ENCODE measurements at places on chromosomes 4 and X.

DNA sequence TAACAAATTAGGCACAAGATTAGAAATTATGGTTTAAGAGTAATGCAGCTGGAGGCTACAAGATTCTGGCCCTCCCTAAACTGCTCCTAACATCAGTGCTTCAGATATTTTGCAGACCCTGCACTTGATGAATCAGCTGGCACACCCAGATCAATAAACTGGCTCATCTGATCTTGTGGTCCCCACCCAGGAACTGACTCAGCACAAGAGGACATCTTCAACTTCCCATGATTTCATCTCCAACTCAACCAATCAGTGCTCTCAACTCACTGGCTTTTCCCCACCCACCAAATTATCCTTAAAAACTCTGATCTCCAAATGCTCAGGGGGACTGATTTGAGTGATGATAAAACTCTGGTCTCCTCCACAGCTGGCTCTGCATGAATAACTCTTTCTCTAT is 21.7 kb upstream of the TMEM33 start:
- no peak for DNase-seq

GRCh38 chr4:82469791-82470345 is 39.5 kb downstream of the ENOPH1 start:
- no peak for DNase-seq

DNA sequence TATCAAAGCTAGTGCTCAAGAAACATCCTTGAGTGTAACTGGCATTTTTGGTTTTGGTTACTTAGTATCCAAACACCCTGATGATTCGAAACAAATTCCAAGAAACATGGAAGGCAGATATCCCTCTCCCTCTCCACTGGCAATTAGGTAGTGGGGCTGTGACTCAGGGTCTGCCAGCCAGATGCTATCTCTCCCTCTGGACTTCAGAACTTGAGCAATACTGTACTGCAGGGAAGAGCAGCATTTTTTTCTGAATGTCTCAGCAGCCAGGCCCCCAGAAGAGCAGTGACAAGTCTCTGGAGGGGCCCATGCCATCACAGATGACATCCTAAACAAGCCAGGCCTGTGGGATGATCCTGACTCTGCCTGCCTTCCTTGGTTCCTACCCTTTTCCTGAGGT is 37.3 kb upstream of the BCORL1 start:
- no peak for DNase-seq

- DNase-seq: no peak
These were observed 276.5 kb downstream of the PPP4R3C start for GRCh38 chrX:27186671-27187070.

- DNase-seq: no peak
These were observed 2.7 kb downstream of the SLC7A11 start for GRCh38 chr4:138239491-138239890.

- DNase-seq: no peak
These were observed 21.1 kb upstream of the CD40LG start for GRCh38 chrX:136626891-136627290.

DNA sequence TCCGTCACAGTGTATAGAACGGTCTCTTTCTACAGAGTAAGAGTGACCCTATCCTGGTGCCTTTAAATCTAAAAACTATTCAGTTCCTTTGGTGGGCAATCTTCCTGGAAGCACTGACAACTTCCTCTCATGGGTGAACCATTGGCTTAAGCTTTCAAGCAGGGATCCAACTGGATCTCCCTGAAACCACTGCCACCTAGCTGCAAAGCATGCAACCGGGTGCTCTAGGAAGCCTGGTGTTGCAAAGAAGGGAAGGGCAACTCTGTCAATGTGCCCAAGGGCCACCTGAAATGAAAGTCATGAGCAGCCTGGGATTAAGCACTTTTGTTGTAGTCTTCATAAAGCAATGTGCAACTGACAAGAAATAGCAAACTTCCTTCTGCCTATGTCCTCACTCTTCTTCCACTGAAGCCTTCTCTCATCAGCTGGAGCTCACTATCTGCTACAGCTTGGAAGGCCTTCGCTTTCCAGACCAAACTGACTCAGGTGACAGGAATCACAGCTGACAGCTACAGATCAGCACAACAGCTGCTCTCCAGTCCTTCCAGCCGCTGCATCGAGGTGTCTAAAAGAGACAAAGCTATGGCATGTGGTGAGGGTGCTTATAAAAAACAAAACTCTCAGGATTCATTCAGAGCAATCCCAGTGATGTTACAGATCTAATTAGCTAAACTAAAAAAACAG is 46.1 kb downstream of the SETD7 start:
- no peak for DNase-seq

- no peak for DNase-seq
These were observed 22.1 kb upstream of the AMTN start for GRCh38 chr4:70496231-70496630.

DNA sequence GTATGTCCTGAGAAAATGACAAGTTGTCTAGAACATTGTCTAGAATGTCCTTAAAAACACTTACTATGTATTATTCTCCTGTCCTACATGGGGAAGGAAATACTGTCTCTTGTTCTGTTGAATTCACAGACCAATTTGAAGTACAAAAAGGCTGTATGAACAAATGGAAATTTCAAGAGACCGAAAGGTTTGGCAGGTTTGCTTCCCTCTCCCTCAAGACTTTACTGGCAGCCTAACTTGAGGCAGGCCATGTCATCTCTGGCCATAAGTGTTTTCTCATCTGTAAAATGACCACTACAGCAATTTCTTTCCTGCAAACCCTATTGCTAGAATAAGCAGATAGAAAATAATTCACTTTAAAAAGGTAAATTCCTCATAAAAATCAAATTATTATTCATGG is 191.2 kb upstream of the BMP3 start:
- no peak for DNase-seq

DNA sequence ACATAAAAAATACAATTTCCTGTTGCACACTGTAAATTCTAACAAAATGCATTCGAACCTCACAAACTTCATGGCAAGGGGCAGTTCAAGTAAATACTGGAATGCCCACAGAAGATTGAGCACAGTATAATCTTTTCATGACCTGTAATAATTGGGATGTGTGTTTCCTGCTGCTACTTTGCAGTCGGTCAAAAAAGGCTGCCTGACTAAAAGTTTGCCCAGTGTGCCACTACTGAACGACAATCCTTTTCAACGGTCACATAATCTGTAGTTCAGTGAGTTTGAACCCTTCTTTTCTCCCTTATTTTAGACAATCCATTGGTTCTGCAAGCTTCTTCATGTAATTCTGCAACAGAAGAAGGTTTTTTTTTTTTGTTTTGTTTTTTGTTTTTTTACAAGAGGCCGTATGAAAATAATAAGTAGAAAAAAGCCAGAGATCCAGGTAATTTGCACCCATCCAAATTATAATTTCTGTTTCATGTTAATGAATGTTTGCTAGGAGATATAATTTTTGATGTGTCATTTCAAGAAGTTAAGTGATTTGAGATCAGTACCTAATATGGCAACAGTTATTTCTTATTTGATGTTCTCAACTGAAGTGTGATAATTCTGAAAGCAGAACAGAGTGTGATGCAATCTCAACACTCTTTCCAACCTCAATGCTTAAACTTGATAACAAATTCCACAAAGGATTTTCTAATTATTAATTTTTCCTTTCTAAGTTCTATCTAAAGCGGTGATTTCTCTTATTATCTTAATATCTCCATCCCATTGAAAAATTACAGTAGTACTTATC is 237.6 kb downstream of the FSTL5 start:
- DNase-seq: no peak

DNA sequence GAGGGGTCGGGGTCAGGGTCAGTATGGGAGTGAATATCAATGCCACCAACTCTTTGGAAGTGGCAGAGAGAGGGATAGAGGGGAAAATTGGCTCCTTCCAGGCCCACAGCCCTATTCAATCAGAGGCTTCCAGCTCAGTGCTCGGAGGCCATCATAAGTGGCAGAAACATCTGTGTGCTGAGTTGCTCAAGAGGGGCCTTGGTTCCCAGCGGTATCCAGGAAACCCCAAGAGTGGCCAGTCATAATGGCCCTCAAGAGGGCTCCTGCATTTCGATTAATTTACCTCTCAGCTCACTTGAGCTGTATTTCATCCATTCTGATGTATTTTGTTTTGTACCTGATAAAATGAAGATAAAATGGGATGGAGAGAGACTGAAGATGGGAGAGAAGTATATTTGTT is 154.3 kb upstream of the EOLA2 start:
- no peak for DNase-seq

- DNase-seq: no peak
These were observed 45.3 kb downstream of the CASP6 start for GRCh38 chr4:109657854-109658418.

DNA sequence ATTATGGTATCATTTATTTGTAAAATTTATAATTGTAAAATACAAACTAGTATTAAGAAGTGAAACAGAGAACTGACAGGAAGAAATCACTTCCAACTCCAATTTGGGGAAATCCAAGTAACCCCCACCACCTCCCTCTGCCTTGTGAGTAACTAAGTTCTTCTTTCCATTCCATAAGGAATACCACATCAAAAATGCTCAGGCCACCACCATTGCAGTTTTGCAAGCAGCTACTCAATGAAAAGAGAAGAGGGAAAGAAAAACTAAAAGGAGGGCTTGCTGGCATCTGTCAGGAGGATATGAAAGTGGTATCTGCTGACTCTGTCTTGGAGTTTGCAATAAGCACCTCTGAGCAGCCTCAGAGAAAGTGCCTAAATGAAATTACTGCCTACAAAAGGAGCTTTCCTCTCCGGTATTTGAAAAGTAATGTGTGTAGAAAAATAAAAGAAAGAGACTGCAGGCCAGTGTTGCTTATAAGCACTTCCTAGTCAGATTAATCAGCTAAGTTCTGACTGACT is 228.7 kb downstream of the OPHN1 start:
- DNase-seq: no peak

DNA sequence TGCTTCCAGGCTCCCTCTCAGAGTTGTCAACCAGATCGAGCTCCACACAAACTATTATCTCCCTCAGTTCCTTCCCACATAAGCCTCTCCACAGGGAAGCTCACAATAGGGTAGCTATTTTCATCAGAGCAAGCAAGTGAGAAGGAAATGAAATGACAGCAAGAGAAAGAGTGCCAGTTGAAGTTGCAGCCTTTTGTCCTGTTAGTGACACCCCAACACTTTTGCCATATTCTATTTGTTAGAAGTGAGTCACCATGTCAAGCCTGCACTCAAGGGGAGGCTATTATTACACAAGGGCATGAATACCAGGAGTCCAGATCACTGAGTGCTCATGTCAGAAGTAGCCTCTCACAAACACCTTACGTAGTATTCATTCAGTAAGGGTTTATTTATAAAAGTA is 266.3 kb upstream of the NOCT start:
- DNase-seq: no peak

GRCh38 chrX:14274691-14275090 is 245.0 kb upstream of the GEMIN8 start:
- DNase-seq: no peak

- DNase-seq: no peak
These were observed 18.7 kb downstream of the SASH3 start for GRCh38 chrX:129798456-129798855.

GRCh38 chrX:132833373-132833772 is 125.1 kb downstream of the HS6ST2 start:
- no peak for DNase-seq

- DNase-seq: no peak
These were observed 8.3 kb upstream of the MAP7D3 start for GRCh38 chrX:136259543-136259942.

Data from activated naive CD4-positive, alpha-beta T cell (primary cell).